ENCODE measurements at places on chromosomes 13 and 19.

DNA sequence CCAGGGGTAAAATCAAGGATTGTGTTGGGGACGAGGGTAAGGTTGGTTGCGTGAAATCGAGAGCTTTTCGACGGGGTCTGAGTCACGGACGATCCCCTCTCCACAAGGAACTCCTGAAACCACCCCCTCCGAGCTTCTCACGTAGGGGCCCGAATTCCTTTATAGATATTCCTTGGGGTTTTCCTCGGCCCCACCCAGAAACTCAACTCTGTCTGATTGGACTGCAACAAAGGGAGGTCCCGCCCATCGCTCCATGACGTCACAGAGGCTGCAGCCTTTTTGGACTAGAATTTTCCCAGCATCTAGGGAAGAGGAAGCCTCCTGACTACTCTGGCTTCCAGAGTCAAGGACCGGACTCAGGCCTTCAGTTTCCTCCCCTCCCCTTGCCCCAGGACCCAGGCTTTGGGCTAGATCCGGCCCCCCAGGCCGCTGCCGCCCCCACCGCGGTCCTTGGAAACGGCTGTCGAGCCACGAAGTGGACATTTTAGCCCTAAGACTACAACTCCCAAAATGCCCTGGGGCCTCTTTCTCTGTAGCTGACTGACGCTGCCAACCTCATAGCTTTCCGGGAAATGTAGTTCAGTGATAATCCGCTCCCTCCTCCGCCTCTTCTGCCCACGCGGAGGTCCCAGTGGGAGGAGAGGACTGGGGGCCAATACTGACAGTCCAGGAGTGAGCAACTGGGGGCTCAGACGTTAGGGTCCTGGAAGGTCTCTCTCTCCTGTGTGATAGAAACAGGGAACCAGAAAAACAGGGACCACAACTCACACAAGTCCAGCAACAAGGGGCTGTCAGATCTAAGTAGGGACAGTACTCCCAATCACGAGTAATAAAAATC, at the start of gene IZUMO1:
Gene IZUMO1 (minus strand): TSS at position 172 of the 838 bp plus-strand sequence. CDS start 1,050 bp downstream, outside the sequence.
- peak; percentile 96 for DNase-seq

DNA sequence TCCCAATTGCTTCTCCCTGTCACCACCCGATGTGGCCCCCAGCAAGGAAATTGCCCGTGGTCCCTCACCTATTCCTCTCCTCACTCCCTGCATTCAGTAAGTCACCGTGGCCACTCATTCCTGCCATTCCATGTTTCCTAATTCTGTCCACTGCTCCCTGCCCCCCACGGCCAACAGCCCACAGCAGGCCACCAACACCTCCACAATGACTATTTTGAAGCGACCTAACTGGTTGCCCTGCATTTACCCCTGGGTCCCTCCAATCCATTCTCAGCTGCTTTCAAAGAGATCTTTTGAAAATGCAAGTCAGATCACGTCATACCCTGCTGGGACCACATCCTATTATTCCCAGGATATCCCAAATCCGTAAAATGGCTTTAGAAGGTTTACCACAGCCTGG, 210.4 kb downstream of the DCLK1 start:
- no peak for DNase-seq

DNA sequence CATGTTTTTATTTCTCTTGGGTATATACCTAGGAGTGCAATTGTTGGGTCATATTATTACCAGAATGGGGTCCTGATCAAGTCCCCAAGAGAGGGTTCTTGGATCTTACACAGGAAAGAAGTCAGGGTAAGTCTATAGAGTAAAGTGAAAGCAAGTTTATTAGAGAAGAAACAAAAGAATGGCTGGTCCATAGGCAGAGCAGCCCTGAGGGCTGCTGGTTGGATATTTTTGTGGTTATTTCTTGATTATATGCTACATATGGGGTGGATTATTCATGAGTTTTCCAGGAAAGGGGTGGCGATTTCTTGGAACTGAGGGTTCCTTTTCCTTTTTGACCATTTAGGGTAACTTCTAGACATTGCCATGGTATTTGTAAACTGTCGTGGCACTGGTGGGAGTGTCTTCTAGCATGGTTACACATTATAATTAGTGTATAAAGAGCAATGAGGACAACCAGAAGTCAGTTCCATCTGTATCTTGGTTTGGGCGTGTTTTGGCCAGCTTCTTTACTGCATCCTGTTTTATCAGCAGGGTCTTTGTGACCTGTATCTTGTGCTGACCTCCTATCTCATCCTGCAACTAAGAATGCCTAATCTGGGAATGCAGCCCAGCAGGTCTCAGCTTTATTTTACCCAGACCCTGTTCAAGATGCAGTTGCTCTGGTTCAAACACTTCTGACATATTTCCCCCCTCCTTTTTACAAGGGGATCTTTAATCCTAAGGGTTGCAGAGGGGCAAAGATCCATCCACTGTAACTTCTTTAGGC, 41.1 kb downstream of the CEACAM1 start:
- no peak for DNase-seq

DNA sequence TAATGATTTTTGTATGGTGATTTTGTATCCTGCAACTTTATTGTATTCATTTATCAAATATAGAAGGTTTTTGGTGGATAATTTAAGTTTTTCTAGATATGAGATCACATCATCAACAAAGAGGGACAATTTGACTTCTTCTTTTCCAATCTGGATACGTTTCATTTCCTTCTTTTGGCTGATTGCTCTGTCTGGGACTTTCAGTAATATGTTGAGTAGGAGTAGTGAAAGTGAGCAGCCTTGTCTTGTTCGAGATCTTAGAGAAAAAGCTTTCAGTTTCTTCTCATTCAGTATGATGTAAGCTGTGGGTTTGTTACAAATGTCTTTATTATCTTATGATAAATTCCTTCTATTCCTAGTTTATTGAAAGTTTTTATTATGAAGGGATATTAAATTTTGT, 352.0 kb upstream of the DACH1 start:
- no peak for DNase-seq

DNA sequence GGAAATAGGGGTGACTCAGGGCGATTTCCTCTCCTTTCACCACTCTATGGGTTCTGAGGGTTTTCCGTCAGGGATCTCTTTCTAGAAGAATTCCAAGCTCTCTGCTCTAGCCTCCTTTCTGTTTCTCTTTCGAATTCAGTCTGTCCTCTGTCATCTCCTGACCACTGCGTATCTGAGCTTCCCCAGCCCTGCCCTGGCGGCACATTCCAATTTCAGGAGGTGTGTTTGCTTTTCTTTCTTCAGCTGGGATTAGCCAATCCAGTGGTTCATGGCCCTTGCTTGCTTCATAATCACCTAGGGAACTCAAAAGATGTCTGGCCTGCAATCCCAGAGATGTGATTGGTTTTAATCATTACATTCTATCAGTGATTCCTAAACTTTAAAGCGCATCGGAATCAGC, 9.4 kb downstream of the IFNL2 start:
- DNase-seq: no peak

Measured in NCI-H82 (cell line).